ENCODE measurements at places on chromosomes 7 and 10.

DNA sequence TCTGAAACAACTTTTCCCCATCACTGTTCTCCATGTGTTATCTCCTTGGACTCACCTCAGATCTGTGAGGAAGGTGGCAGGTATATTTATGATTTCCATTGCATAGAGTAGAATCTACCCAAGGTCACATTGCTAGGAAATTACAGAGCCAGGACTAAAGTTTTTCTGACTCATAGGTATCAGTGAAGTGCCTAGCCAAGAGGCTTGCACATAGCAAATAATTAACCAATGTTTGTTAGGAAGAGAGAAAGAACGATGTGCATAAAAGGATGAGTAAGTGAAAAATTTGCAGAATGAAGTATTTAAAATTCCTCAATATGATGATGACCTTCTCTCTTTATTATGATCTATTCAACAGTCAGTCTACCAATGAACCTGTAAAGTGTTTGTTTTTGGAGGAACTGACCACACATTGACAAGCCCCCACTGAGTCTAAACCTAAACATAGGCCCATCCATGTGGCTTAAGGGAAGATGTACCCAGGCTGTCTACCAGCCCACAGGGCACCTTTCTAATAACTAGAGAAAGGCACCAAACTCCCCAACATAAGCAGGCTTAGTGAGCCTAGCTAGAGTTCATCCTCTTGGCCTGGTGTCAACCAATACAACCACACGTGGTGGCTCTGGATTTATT, 252.9 kb upstream of the ZMIZ1 start:
- no peak for DNase-seq

DNA sequence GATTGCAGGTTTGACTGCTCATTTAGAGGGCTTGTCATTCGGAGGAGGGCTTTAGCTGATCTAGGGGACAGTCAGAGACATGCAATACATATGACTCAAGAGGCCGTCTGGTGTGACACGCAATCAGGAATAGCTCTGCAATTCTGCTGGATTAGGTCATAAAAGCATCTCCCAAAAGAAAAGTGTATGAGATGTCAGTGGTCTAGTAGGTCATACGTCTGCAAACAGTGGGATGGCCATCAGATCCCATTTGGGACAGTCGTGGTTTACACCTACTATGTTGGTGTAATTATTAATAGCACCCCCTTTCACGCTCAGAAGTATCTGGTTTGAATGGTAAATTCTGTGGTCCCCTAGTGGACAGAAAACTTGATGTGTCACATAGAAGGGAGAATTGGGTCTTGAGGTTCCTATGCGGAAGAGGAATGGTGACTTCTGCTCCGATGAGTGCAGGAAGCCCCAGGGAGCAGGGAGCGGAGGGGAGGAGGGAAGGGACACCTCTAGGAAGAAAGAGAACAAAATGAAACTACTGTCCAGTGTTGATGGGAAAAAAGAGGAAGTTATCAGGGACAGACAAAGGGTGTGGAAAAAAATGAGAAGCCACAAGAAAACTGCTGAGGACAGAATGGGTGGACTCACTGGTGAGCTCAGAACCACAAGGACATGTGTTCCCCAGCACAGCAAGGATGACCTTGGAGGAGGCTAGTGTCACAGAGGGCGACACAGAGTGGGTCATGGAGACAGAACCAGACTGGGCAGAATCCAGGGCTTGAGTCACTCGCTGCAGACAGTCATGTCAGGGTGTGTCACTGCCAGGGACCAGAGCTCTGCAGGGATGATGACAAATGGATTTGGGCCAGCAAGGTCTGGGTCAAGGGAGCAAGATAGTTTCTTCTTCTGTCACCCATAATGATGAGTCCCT, 59.9 kb downstream of the MAP3K8 start:
- no peak for DNase-seq

DNA sequence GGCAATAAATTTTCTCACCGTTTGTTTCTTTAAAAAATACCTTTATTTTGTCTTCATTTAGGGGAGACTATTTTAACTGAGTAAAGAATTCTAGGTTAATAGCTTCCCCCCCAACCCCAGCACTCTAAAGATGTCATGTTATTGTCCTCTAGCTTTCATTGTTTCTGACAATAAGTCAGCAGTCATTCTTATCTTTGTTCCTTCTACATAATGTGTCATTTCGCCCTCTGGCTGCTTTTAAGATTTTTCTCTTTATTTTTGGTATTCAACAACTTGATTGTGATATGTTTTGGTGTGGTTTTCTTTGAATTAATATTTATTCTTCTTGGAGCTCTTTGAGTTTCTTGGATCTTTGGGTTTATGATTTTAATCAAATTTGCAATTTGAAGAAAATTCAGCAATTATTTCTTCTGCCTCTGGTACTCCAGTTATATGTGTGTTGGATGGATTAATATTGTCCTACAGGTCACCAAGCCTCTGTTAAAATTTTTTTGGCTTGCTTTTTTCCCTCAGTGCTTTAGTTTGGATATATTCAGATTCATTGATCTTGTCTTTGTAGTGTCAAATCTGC, 64.6 kb upstream of the ELN start:
- DNase-seq: no peak

GRCh38 chr10:21814866-21815265, 188.7 kb downstream of the DNAJC1 start:
- DNase-seq: no peak

- DNase-seq: no peak
Observed at GRCh38 chr10:130174328-130174727, 38.1 kb downstream of the GLRX3 start.

- DNase-seq: no peak
Observed at GRCh38 chr7:128962899-128963298, 25.2 kb downstream of the IRF5 start.

DNA sequence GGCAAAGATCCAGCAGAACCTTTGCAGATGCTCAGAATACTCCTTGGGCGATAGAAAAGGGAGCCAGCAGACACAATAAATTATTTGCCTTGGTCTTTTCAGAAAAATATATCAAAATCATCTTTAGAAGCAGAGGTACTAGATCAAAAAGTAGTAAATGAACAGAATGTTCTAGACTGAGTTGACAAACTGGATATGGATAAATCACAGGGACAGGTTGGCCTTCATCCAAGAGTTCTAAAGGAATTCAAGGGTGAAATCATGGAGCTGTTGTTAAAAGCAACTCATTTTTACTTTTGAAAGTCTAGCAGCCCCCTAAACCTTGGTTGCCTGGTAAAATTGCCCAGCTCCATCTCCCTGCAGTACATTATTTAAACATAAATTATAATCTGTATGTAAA, 99.1 kb downstream of the PLCE1 start:
- no peak for DNase-seq

- DNase-seq: no peak
Observed at GRCh38 chr10:29199941-29200679, 88.8 kb upstream of the LYZL1 start.

- DNase-seq: no peak
Observed at GRCh38 chr10:103595933-103596726, 102.6 kb downstream of the NEURL1 start.

- DNase-seq: peak; percentile 83
Observed at GRCh38 chr10:120948889-120949608, 97.9 kb downstream of the WDR11 start.

- DNase-seq: no peak
Observed at GRCh38 chr7:135466442-135467206, 43.3 kb downstream of the CNOT4 start.

GRCh38 chr10:129161150-129161549, 305.9 kb upstream of the MGMT start:
- no peak for DNase-seq

- no peak for DNase-seq
Observed at GRCh38 chr7:85875398-85875797, 688.5 kb upstream of the SEMA3D start.

DNA sequence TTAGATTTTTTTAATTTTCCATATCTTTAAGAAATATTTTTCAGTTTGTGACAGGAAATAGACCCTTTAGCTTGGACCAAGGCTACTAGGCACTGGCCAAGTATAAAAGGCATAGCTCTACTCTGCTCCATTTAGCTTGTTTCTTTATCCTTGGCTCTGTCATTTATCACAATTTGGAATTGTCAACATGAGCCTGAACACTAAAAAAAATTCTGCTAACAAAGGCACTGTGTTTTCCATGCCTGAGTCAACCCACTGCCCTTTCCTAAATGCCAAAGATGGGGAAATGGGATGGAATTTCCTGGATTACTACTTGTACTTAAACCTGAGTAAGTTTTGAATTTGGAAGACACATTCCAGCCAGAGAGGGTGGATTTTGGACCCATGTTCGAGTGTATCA, 128.4 kb downstream of the NSUN6 start:
- DNase-seq: no peak

- no peak for DNase-seq
Observed at GRCh38 chr7:135879233-135879632, 97.9 kb downstream of the MTPN start.

GRCh38 chr7:33798686-33799325, 106.5 kb upstream of the BMPER start:
- no peak for DNase-seq

DNA sequence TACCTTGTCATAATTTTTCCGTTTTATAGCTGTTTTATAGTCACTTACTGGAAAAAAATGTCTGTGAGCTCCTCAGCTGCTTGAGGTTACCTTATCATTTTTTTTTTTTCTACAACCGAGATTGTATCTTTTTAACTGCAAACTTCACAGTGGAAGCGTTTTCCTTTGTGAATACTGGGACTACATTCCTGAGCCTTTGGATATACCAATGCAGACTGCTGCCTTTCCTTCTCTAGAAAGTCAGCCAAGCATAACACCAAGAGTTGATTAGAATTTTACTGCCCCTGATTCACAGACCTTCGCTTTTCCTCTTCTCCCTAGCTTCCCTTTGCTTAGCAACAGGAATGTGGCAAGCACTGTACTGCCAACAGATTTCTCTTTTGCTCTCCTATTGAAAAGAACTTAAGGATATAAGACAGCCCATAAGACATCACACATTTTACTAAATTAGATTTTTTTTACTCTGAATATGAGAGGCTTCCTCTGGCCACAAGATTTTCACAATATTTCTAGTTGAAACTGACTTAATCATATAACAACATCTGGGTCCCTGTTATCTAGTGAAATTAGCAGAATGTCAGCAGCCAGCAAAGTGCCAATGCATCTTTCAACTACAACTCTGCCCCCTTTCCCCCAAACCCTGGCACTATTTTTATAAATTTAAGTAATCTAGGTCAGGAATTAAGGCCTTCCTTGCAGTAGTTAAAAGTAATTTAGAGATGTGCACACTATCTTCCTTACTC, 170.6 kb downstream of the PRKG1 start:
- DNase-seq: no peak

DNA sequence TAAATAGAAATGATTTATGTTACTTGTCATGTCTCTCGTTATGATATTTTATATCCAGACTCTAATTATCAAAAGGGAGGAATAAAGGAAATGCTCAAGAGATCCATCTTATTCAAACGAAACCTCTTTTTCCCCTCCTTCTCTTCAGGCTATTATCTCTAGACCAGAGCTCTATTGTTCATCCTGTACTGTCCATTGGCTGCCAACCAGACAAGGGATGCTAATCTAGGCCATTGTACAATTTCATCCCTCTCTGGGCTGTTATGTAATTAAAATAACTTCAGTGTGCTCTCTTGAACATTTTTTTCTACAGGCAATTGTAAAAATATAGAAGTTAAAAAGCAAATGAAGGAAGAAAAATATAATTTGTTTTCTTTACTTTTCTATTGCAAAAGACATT, 220.4 kb downstream of the HDAC9 start:
- no peak for DNase-seq

DNA sequence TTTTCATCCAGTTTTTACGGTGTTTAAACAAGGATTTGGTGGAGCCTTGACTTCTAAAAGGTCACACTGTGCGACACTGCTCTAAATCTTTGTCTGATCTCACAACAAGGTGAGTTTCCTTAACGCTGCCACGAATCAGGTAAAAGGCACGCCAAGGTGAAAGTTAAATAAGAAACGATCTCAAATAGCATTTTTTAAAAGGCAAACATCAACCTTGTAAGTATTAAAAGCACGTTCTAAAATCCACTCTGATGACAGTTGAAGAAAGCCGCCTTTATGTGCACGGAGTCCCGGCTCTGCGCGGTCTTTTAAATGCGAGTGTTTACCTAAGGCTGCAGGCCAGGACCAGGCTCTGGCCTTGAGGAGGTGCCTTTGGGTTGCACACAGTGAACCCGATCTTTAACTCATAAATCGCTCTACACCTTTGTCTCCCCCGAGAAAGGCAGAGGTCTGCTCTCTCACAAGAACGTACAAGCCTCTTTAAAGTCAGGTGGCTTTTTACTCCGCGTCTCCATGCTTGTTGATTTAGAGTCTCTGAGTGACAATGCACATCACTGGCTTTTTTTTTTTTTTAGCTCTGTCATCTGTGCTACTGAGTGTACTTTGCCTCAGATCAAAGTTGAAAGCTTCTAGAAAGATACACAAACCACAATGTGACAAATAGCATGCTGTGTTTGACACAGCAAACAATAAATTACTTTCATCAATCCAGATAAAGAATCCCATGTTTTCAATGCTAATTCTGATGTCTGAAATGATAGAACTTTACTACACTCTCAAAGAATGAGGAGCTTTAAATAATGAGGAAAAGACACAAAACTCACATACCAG, 25.9 kb upstream of the RNF32 start:
- no peak for DNase-seq

- DNase-seq: no peak
Observed at GRCh38 chr7:5231811-5232484, 41.9 kb downstream of the WIPI2 start.

DNA sequence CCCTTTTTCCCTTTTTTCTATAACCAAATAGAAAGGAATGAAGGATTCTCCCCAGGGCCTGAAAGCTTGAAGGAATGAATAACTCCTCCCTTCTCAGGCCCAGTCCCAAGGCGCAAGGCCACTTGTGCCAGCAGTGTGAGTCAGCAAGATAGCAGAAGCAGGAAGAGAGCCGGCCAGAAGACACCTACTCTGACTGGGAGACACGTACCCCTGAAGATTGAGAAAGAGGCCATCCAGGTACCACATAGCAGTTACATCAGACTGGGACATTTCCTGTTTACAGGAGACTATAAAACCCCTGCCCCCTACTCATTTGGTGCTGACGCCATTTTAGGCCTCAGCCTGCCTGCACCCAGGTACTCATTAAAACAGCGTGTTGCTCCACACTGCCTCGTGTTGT, 65.5 kb downstream of the LRRC17 start:
- no peak for DNase-seq

Measured in activated CD8-positive, alpha-beta memory T cell treated with anti-CD3 and anti-CD28 coated beads for 24 hours (primary cell).